ENCODE measurements at places on chromosomes 12 and 14. TPM values are rescaled to one million over a fixed set of nuclear protein-coding genes. Genes with fewer than 3 reads are reported as not detected.

- no peak for DNase-seq
Measured at GRCh38 chr14:92645841-92646478, 102.5 kb downstream of the LGMN start.

DNA sequence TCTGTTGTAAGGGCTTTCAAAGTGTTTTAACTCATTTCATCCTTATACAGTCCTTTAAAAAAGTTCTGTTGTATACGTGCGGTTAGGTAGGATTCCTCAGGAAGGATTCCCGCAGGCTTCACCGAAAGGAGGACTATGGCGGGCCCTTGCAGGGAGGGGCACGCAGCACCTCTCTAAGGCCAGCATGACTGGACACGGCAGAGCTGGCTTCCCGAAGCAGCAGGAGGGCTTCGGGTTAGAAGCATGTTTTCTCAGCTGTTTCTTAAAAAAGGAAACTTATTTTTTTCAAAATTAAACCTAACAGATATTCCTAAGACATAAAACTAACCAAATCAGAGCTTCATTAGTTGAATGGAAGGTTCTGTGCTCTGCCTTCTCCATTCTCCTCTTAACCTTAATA lies 21.3 kb downstream of the IQSEC3 start:
- no peak for DNase-seq

GRCh38 chr14:66116732-66117131 lies 369.4 kb upstream of the CCDC196 start:
- DNase-seq, result no peak

DNA sequence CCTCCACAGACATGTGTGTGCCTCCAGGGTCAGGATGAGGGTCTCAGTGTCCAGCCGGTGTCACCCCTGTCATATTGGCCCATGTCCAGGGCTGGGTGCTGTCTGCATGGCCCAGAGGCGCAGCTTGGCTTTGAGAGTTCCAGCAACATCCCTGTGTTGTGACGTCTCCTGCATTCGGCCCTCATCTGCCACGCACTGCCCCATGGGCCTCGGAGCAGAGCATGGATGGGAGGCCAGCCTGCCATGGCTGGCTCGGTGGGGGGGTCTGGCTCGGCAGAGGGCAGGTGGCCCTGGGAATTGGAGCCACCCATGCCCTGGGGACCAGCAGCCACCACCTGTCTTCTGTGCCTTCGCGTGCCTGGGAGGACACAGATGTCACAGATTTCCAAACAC lies 10.8 kb upstream of the TEX22 start:
- DNase-seq, result no peak

GRCh38 chr14:56112781-56113180 lies 5.4 kb upstream of the PELI2 start:
- no peak for DNase-seq

DNA sequence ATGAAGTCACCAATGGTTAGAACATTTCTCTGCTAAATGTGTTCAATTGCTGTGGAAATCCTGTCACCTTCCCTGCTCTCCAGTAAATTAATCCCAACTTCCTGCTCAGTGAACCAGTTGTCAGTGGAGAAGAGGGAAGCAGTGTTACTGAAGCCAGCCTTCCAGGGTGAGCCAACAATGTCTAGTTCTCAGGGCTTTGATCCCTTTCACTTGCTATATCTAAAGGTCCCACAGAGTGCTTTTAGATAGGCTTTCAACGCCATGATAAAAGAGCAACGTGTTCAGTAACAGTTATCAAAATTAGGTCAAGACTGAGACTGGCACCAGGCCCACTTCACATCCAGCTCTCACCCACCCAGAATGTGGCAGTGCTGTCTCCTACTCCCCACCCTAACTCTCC lies 139.7 kb downstream of the KCNH5 start:
- DNase-seq, result no peak

GRCh38 chr12:19496219-19496878 lies 57.1 kb downstream of the AEBP2 start:
- DNase-seq, result no peak

- DNase-seq, result no peak
Measured at GRCh38 chr12:51593539-51593938, 2.5 kb downstream of the SCN8A start.

Gene DBX2
- not detected for total RNA-seq
